Gastroesophageal sphincter (tissue), 4 donors: ENCODE measurements at places on chromosomes 1 and 21.

GRCh38 chr21:29245104-29245643 lies 53.5 kb upstream of the BACH1 start:
- ATAC-seq = no peak

DNA sequence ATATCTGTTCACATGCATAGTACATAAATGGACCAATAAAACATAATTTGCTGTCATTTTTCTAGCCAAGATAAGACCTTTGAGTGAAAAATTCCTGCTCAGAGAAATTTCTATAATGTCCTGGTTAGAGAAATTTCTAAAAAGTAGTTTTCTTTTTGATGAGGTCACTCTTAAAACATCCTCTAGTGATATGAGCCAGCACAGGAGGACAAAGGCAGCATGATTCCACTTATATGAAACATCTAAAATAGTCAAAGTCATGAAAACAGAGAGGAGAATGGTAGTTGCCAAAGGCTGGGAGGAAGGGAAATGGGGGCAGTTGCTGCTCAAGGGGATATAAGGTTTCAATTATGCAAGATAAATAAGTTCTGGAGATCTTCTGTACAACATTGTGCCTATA lies 239.4 kb downstream of the BACH1 start:
- ATAC-seq = no peak

DNA sequence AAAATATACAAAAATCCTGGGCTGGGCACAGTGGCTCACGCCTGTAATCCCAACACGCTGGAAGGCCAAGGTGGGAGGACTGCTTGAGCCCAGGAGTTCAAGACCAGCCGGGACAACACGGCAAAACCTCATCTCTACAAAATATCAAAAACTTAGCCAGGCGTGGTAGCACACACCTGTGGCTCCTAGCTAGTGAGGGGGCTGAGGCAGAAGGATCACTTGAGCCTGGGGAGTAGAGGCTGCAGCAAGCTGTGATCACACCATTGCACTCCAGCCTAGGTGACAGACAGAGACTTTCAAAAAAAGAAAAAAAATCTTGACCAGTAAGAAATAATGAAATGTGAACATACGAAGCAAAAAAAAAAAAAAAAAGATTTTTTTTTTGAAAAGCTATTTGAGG lies 52.1 kb downstream of the ARID4B start:
- no peak for ATAC-seq

- no peak for ATAC-seq
Observed at GRCh38 chr21:33659568-33659949, 17.3 kb downstream of the ITSN1 start.

GRCh38 chr21:27126140-27126539 lies 159.3 kb upstream of the ADAMTS5 start:
- no peak for ATAC-seq

- ATAC-seq = no peak
Observed at GRCh38 chr1:72635719-72636118, 353.4 kb upstream of the NEGR1 start.

GRCh38 chr1:28232558-28233263 lies at the start of gene DNAJC8:
DNAJC8 (minus strand) TSS chr1:28233029; CDS start chr1:28232998, 31 bp downstream.
- peak; percentile 66 for ATAC-seq

GRCh38 chr1:181812208-181812607 lies 249.3 kb downstream of the ZNF648 start:
- ATAC-seq = no peak

- ATAC-seq = no peak
Observed at GRCh38 chr1:221712776-221713431, 29.0 kb downstream of the DUSP10 start.

DNA sequence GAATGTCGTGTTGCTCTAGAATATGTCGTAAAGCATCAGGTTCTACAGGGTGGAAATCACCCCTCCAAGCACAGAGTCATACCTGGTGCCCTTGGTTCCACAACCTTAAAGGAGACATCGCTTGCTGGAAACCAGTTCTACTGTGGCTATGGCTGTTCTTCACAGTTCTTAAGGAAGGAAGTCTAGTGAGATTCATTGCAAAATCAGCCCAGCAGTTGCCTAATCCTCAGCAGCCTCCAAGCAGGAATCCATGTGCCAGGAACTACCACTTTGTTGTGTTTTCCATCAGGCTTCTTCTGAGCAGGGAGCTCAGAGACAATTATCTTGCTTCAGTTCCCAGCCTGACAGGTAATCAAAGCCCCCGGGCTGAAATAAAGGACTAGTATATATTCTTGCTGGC lies 45.0 kb upstream of the SLC35F3 start:
- no peak for ATAC-seq

GRCh38 chr1:217244971-217245370 lies 385.9 kb downstream of the GPATCH2 start:
- ATAC-seq = no peak

DNA sequence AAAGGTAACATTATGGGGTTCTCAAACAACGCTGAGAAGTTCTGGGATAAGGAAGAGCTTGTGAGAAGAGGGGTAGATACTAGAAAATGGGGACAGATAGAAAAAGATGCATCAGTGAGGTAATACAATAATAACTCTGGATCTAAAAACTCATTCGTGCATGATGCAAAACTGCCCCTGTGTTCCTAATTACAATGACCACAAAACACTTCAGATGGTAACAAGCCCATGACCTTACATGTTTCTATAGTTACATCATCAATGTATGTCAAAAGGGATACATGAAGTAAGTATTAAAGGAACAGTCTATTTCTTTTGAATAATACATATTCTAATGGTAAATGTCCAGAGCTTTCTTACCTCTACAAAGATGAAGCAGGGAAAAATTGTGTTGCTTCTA lies 110.6 kb upstream of the PLPPR5 start:
- no peak for ATAC-seq

DNA sequence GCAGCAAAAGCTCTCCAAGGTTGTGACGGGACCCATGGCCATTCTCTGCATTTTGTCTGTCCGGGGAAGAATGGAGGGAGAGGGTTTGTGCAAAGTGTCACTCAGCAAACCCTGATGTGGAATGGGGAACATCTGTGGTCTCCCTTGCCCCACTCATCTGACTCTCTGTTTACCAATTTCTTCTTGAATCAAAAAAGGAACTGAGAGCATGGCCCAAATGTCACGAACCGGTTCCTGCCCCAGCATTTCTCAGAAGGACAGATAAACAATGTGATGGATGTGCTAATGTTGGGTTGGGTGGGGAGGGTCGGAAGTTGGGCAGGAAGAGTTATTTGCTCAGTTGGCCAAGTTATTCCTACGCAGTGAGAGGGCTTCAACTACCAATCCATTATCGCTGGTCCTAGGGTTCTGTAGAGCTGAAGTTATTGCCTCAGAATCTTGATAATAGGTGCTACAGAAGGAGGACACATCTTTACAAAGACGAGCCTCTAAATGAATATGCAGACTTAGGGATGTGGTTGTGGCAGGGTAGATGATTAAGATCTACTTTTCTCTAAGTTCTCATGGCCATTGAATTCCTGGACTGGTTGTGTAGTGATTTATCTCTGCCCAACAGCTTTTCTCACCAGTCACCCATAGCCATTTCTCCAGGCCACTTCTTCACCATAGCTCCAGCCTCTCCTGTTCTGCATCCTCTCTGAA lies 9.6 kb upstream of the DUSP12 start:
- ATAC-seq = peak; percentile 35

GRCh38 chr1:162329826-162330225 lies 46.8 kb downstream of the SPATA46 start:
- ATAC-seq = no peak

DNA sequence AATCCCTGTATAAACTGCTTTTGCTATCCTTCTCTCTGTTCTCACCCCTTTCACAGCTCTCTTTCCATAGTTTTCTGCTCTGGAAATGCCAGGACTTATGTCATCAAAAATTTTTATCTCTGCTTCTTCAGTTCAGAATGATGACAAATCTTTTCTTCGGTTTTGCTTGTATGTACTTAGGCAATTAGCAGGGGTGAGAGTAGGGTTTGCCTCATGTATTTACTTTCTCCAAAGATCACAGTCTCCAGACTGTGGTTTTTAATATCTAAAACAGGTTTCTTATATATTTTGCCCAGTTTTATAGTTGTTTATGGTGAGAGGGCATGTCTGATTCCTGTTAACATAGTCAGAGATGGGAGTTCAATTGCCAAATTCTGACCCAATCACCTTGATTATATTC lies 235.4 kb upstream of the LYPLAL1 start:
- ATAC-seq = no peak

DNA sequence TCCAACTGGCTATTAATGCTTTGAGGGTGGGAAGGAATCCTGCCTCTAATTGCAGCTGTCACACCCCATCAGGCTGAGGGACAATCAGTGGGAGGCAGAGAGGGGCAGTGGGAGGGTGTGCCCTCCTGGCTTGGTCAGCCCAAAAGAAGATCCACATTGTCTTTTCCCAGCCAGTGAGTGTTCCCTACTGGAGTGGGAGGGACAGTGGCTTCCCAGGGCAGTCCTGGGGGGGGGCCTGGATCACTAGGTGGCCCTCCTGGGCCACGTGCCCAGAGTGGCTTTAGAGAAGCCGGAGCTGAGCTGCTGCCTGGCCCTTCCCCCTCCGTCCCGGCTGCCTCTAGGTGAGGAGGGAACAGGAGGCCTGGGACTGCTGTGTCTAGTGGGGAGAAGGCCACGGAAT lies 14.0 kb downstream of the INKA2 start:
- ATAC-seq = peak; percentile 79

DNA sequence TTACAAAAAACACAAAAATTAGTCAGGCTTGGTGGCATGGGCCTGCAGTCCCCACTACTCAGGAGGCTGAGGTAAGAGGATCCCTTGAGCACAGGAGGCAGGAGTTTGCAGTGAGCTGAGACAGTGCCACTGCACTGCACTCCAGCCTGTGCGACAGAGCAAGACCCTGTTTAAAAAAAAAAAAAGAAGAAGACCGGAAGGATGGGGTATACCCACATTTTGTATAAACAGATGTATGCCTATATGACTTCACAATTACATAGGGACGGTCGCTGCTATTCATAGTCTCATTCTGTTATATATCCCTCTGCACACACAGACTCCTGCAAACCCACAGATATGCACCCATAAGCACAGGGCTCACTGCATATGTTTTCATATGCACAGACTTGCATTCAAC lies 12.7 kb downstream of the LCK start:
- no peak for ATAC-seq

DNA sequence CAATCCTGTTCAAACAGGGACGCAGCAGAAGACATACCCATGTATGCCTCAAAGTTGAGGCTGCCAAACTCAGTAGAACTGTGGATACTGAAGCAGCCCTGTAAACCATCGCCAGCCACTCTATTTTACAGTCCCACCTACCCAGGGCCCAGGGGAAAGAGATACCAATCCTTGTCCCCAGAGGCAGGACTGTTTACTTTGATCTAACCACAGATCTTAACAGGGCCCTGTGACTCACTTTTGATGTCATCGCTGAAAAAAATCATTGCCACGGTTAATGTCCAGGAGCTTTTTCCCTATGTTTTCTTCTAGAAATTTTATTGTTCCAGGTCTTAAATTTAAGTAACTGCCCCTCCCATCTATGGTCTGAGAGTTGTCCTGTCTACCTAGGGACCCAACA lies 538.4 kb upstream of the NCAM2 start:
- ATAC-seq = no peak

- no peak for ATAC-seq
Observed at GRCh38 chr1:18464665-18465050, 16.1 kb upstream of the KLHDC7A start.

DNA sequence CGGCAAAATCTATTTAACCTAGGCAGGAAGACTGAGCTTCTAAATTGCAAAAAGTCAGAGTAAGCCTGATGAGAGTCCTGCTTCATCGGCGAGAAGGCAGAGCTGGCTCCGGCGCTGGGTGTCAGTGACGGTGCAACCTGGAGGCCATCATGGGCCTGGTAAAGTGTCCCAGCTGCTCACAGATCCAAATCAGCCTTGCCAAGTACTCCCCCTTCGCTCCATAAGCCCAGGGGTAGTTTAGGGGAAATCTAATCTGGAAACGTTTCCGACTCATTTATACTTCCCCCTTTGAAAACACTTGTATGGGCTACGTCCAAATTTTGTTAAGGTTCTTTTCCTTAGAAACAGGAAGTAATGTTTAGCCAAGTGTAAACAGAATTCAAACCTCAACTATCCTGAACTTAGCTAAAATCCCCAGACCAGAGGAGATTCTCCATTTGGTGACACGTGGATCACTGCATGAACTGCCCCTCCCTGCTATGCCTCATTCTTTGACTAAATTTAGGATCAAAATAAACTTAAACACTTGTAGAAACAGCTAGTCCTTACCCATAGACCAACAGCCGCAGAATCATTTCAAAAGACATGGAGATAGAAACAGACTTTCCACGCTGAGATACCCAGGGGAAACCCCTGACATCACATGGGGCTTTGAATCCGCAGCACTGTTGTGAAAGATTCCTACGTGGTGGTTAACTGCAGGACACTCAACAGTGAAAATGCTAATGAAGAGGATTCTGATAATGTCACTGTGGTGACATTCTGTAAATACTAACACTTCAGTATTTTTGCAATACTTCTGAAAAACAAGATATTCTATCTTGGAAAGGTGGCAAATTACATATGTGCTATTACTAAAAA lies 172.7 kb downstream of the TGFBR3 start:
- peak; percentile 90 for ATAC-seq

GRCh38 chr1:184569106-184569505 lies 182.3 kb downstream of the C1orf21 start:
- no peak for ATAC-seq

DNA sequence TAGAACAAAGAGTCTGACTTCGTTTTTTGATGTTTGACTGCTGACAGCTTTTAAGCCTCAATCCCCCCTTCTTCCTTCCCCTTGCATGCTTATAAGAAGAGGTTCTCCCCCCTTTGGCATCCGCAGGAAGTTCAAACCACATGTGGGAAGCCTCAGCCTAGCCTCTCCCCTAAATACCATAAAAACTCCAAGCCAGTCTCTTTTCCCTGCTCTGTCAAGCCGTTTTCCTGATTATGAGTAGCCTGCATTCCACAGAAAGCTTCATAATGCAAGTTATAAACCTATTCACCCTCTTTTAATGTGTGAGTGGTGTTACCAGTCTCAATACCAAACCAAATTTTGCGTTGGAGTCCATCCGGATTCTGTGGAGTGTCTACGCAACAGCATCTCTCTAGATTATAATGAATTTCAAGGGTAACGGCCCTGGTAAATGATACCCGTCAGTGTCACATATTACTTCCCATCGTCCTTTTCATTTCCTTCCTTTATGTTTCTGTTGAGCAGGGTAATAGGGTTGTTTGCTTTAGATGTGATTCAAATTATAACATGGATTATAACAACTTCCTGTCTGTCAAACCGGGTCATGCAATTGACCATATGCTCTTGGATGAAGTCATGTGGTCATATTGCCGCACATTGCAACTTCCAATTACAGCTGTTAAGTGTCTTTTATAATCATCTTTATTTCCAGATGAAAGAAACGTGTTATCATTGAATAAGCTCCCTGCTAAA lies 717.5 kb downstream of the RWDD3 start:
- ATAC-seq = no peak
